ENCODE measurements at places on chromosomes 12 and 14.
A peak's percentile ranks its signal among the peaks of the same experiment; 100 is the strongest.

- no peak for DNase-seq
These were observed 48.6 kb downstream of the EIF2S3B start for GRCh38 chr12:10554228-10554755.

DNA sequence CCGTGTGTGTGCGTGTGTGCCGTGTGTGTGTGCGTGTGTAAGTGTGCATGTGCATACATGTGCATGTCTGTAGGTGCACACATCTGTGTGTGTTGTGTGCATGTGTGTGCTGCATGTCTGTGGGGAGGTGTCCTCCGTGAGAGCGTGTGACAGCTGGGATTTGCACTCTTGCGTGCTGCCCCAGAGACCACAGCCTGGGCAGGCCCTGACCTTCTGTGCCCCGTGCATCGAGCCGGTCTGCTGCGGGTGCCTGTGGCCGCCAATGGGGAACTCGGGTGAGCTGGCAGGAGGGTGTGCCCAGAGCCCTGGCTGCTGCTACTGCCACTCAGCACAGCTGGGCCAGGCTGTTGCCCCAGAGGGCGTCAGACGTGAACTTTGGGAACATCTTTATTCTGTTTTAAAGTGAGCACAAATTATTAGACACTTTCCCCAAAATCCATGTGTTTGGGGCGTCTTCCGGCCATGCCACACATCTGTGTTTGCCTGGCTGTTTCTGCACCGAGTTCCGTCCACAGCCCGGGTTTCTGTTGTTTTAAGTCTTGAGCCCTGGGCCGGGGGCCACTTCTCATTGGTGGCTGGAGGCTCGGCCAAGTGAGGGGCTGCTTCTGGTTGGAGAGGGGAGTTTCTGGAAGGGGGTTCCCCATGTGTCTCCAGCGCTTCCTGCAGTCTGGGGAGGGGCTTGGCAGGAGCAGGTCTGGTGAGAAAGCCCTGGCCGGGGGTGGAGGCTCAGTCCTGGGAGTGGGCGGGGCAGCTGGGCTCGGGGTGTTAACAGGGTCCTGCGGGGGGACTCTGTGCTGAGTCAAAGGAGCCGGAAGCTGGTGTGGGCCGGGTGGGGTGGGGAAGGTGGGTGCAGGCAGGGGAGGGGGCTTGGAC is 7.6 kb downstream of the CEP170B start:
- DNase-seq = no peak

- DNase-seq = no peak
These were observed 940.2 kb downstream of the GALC start for GRCh38 chr14:87052646-87053225.

DNA sequence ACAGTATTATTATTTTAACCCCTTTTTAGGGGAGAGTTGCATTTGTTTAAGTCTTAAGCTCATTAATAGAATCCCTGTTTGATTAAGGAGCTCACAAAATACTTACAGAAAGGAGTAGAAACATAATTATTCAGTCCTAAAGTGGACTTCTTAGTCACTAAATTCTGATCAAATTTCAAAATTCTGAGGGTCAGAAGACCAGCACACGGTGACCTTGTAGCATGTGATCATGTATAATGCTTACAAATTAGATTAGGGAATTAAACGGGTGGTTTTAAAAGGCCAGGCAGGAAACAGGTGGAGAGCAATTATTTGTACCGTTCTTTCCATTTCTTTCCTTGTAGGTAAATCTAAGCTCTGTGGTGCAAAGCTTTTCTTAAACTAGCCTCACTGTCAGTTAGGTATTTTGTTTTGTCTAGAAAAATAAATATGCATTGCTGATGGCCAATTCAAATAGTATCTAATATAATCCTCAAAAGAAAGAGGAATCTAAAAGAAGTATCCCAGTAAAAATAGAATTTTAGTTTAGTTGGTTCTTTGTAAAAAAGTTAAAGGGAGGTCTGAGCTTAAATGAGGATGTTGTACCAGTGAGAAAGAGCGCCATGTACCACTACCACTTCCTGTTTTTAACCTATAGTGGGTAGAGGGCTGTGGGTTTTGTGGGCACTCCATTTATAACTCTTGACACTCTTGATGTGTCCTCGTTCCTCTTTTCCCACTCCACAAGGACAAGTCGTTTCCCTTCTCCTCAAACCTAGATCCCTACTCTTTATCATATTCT is 51.1 kb downstream of the SLC38A1 start:
- no peak for DNase-seq

GRCh38 chr14:81555051-81555450 is 21.4 kb upstream of the SEL1L start:
- no peak for DNase-seq

DNA sequence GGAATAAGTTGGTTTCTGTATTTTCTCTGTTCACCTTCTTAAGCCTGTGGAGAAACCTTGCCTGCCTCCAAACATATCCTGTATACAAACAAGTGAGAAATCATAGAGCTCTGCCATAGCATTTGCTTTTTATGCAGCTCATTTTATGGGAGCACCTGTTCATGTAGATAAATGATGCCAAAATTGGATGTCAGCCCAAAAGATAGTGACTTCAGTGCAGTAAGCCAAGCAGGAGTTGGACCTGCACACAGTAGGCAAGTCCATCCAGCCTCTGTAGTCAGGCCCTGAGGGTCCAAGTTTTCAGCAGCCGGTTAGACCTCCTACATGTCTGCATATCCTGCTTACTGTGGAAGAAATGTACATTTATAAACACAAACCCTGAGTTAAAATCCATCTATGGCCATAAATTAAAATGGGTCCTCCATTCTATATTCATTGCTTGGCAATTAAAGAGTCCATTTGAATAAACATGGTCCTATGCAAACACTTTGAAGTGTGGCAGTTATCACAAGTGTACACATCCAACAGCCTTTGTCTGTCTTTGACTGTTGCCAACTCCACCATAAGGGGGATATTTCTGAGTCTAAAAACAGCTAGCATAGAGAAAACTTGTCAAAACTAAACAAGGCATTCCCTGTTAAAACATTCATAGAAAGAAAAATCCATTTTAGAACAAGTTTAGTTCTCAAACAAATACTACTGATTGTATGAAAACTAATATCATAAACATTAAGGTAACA is 847.8 kb downstream of the RPS29 start:
- DNase-seq = no peak

GRCh38 chr12:18932715-18933114 is 194.8 kb downstream of the CAPZA3 start:
- no peak for DNase-seq

- DNase-seq = no peak
These were observed 122.4 kb downstream of the MIPOL1 start for GRCh38 chr14:37320106-37320505.

DNA sequence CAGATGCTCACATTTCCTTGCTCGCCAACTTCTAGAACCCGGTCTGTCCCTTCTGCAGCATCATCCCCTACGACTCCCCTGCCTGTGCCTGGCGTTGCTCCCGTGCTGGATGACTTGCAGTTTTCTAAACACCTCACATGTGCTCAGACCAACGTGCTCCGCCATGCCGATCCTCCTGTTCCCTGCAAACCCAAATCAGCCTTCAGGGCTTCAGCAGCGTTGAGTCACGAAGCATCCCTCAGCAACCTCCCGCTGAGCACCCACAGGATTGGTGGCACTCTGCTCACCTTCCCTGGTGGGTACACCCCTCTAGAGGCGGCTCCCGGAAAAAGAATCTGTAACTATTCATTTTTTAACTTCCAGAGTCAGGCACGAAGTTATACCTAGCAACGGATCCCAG is 2.8 kb upstream of the PIWIL1 start:
- DNase-seq = no peak

DNA sequence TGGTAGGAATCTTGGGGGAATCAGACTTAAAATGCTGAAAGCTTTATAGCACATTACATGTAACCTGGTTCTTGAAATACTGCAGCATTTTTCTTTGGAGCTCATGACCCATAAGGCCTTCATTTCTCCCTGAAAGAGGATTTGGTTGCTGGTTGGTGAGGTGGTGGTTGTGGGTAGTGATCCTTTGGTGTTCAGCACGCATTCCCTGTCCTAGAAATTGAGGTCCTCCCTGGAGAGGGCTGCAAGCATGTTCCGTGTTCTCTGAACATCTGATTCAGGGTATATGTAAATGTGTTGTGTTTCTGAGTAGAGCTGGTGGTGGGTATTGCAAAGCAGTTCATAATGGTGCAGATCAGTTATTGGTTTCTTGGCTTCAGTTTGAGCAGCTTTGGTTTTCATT is 2.0 kb downstream of the SCN8A start:
- no peak for DNase-seq

GRCh38 chr14:81485372-81485771 is 48.3 kb downstream of the SEL1L start:
- DNase-seq = no peak

DNA sequence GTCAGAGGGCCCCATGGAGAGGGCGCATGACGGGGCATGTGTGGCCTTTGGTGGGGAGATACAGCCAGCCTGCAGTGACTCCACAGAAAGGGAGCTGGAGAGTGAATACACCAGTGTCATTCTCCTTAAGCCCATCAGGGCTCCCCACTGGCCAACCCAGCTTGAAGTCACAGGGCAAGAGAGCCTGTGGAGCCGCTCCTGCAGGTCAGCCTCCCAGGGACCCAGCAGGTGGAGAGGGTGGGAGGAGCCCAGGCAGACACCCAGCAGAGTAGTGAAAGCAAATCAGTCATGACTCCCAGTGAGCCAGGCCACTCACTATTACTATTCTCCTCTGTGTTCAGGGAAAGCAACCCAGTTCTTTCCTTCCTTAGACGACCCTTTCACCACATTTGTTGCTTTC is 110.0 kb upstream of the CPM start:
- peak; percentile 18 for DNase-seq

DNA sequence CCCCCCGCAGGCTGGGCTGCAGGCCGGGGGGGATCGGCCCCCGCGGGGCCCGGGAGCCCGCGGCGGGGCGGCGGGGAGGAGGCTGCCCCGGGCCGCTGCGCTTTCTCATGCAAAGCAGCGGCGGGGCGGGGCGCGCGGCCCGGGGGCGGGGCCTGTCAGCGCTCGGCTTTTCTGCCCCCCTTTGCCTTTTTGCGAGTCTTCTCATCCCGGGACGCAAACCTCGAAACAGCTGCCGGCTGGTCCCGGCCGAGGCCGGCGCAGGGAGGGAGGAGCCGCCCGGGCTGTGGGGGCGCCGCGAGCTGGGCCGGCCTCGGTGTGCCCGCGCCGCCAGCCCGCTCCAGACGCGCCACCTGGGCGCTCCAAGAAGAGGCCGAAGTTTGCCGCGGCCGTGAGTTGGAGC is at the start of gene FZD10:
TSS of gene FZD10 (plus strand) at position 198 of the 400 bp plus-strand sequence. CDS start 479 bp downstream, outside the sequence.
- peak; percentile 60 for DNase-seq

DNA sequence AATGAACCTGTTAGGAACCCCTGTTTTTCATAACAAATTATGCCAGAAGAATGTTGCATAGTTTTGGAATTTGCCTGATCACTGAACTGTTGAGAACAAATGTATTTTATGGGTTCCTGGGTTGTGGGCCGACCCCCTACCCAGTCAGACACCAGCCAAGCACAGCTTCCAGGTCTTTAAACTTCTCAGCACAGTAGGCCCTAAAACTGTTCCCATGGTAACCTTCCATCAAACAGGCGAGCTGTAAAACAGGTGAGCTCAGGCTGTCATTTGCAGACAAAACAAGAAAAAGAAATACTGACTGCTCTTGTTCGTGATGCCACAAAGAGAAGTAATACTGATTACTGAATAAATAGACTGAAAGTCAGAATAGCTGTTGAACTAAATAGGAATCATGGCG is 147.0 kb downstream of the PTPRO start:
- DNase-seq = no peak

DNA sequence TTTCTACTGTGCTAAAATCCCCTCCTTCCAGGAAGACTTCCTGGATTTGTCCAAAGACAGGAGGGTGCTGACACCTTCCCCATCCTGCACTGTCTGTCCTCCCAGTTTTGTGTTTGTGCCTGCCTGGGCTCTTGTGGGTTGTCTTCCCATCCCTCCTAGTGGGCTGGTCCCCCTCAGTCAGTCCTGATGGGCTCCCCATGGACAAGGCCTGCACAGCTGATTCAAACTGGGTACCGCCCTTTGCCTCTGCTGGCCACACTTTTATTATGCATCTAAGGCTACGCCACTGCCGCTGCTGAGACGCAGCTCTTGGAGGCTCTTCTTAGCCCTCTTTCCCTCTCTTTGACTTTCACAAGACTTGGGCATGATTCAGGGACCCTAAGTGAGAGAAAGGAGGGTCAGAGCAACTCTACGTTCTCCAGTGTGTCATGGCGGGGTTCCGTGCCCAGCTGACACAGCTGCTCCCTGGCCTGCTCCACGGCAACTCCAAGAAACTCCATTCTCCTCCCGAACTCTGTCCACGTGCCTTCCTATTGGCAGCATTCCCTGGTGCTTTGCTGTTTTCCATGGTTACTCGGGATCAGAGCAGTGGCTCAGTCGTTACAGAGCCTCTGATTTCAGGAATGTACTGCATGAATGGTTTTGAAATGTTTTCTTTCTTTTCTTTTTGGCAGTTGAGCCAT is 3.8 kb upstream of the KRT85 start:
- no peak for DNase-seq

- no peak for DNase-seq
These were observed 26.2 kb downstream of the GALC start for GRCh38 chr14:87966816-87967215.

GRCh38 chr12:132285991-132286681 is 43.3 kb downstream of the GALNT9 start:
- DNase-seq = no peak

GRCh38 chr12:76075448-76075847 is 9.0 kb downstream of the NAP1L1 start:
- no peak for DNase-seq

DNA sequence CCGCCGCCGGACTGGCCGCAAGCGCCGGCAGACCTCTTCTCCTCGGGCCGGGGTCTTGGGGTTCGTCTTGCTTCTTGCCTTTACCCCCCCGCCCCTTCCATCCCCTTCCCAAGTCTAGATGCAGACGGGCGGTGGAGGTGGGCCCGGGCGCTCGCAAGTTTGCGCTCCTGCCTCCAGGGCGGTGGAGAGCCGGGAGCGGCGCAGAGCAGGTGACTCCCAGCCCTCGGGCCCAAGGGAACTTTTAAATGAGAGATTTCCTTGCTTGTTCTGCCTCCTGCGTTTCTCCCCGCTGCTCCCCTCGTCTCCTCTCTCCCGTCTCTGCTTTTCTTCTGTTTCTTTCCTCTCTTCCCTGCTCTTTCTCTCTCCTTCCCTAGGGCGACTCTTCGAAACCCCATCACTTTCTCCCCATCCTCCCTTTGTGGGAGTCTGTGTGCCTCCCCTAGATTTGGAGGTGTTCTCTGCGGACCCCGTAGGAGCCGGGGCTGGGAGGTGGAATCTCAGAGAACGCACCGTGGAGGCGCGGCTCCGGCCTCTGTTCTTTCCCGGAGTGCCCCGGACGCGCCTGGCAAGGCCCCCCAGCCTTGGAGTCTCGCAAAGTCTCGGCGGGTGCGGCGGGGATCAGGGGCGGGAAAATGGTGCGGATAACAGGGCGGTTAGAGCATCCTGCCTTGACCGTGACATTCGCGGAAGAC is 114.7 kb upstream of the MYL2 start:
- DNase-seq = peak; percentile 52
